ENCODE measurements at places on chromosomes 4 and X.

GRCh38 chrX:24515447-24515846, 50.4 kb downstream of the PDK3 start:
- DNase-seq: no peak

- no peak for DNase-seq
Measured at GRCh38 chr4:95190751-95191436, 357.9 kb downstream of the UNC5C start.

DNA sequence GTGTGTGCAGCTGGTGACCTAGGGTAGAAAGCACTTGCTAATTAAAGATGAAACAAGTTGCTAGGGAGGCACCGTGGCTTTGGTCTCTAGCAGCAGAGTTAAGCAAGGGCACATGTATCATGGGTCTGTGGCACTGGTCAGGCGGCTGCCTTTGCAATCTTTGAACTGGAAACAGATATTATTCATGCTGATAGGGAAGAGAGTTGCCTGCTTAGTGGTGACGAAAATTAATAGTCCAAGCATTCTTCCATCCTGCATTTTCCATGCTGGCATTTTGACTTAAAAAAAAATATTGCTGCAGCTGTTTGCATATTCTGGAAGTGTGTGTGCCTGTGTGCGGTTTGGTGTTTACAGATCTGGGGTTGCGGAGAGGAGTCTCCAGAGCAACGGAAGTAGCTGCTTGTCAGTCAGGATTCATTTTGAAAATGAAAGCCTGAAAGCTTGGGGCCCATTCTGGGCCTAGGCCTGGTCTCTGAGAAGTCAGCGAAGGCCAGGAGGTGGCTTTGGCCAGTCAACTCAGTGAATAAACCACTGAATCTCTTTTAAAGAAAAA, 2.3 kb upstream of the SOWAHD start:
- no peak for DNase-seq

GRCh38 chr4:111209706-111210105, 586.8 kb upstream of the PITX2 start:
- no peak for DNase-seq

GRCh38 chr4:176185051-176185450, 10.3 kb downstream of the SPATA4 start:
- no peak for DNase-seq

- DNase-seq: no peak
Measured at GRCh38 chrX:66622209-66622608, 16.7 kb downstream of the EDA2R start.

DNA sequence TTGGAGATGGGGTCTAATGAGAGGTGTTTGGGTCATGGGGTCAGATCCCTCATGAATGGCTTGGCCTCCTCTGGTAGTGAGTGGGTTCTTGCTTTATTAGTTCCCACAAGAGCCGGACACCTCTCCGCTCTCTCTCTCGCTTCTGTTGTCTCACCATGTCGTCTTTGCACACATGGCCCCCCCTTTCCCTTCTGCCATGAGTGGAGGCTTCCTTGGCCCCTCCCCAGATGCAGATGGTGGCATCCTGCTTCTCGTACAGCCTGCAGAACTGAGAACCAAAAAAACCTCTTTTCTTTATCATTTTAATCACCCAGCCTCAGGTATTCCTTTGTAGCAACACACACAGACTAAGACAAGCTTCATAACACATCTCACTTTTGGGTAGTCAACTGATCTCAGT, 49.6 kb upstream of the SPRY1 start:
- no peak for DNase-seq

GRCh38 chrX:22237479-22237878, 35.2 kb upstream of the CBLL2 start:
- no peak for DNase-seq

DNA sequence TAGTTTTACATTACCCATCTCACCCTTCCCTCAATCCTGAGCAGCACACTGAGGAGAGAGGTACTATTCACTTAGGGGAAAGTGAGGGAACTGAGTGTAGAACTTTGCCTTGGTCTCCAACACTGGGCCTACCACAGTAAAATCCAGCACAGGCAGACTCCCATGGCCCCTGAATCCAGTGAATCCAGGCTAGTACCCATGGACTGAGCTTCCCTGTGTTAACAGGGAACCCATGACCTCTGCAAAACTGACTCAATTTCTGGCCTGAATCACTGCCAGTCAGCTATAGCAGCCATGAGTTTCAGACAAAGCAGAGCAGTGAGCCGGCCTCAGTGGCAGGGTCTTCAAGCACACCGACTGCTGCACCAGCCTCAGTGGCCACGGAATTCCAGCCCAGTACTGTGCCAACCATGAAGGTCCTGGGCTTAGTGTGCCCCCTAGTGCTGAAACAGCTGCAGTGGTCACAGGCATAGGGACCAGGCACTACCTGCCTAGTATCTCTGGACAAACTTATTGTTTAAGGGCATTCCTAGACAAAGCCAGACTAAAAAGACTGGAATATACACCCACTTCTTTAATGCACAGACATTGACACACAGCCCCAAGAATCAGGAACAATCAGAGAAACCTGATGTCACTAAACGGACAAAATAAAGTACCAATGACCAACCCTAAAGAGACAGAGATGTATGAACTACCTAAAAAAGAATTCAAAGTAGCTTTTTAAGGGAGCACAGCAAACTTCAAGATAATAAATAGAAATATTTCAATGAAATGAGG, 127.4 kb upstream of the RPL34 start:
- no peak for DNase-seq

DNA sequence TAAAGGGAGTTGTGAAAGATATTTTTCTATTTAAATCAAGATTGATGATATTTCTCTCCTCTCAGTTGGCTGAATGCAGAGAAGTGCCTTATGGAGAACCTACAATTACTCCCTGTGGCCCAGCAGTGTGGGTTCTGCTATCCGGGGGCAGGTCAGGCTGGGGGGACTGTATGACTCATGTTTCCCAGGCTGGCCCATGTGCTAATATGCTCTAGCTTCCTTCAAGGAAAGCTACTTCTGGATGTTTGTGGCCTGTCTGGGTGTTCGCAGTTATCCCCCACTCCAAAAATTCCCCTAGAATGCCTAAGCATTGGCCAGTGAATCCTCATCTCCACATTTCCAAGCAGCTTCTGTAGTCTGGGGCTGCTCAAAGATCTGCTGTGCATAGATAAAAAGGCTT, 58.9 kb upstream of the SPP1 start:
- no peak for DNase-seq

DNA sequence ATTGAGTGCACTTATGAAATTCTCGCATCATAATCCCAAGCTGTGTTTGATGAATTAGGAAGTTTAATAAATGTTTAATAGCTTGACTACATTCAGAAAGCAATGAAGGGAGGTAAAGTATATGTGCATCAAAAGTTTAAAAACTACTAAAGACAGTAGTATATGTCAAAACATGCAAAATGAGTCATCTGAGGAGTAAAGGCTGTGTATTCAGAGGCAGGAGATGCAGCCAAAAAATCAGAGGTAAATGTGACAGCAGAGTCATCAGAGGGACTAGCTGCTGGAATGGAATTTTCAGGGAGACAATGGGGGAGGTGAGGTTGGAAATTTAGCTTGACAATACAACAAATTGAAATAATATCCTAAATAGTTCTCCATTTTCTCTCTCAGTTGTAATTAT, 127.0 kb upstream of the FUNDC1 start:
- no peak for DNase-seq

DNA sequence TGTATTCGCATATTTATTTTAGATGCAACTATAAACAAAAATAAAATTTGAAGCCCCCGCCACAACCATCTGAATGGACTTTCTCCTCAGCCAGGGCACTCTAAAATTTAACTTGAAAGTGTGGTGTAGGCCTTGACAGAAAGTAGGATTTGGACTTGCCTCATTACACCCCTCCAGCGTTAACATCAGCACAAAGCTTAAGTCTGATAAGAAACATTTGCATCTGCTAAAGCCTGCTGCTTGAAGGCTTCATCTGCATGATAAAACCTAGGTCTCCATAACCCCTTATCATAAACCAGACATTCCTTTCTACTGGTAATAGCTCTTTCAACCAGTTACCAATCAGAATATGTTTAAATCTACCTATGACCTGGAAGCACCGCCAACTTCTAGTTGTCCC, 1046.5 kb downstream of the FAT4 start:
- DNase-seq: no peak

DNA sequence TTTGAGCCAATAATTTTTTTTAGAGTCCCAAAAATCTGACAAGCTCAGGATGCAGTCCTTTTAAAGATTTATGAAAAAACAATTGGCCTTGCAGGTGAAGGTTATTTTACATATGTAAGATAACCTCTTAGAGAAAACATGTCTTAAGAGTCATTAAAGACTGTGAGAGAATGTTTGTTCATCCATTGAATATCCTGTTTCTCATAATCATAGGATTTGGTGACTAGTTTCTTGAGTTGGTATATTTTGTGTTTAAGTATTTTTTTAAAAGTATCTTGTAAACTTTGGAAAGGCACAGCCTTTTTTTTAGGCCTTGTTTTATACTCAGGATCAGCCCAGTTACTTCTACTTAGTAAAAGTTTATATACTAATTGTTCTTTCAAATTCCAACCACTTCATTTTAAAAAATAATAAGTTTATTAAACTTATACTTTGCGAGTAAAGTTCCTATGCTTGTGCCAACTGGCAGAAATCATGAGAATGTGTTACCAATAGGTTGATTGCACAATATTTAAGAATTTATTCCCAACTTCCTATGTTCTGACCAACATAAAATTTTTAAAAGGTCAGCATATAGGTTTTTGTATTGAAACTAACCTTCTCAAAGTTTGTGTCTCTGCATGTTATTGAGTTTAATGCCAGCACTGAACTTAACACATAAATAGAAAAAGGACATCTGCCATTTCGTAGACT, 40.0 kb upstream of the ARSJ start:
- DNase-seq: no peak

Measured in hematopoietic multipotent progenitor cell treated with erythropoietin and hydrocortisone succinate and interleukin-3 and kit ligand, for 15 days (in vitro differentiated cells).